ENCODE measurements at places on chromosomes 1 and 21. TPM values are rescaled to one million over a fixed set of nuclear protein-coding genes. Genes with fewer than 3 reads are reported as not detected.

The MIXL1 gene
- 2.0 TPM for polyA plus RNA-seq

The MCOLN2 gene
- polyA plus RNA-seq, result 0.50 TPM

DNA sequence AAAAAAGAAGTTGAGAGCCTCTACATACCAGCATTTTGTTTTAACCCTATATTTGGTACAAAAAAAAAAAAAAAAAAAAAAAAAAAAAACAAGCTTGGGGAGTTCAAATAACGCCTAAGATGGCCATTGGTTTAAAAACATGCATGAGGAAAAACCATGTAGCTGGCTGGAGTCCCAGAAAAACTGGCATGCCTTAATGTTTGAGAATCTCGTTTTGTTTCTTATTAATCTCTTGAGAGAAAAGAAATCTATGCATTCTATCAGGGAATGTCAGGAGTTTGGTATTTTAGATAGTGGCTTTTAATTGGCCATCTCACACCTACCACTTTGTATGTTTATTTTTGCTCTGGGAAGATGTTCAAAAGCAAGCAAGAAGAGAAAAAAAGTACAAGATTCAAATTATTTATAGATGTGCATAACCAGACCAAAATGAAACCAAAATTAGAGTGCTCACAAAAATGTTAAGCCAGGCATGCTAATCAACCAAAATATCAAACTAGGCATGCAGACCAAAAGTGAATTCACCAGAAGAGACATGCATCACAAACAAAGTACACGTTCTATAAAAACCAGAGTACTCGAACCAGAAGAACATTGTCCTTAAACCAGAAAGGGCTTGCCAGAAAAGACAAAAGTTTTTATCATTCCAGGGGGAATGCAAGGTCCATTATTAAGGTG lies 156.6 kb downstream of the AK5 start:
- no peak for DNase-seq

DNA sequence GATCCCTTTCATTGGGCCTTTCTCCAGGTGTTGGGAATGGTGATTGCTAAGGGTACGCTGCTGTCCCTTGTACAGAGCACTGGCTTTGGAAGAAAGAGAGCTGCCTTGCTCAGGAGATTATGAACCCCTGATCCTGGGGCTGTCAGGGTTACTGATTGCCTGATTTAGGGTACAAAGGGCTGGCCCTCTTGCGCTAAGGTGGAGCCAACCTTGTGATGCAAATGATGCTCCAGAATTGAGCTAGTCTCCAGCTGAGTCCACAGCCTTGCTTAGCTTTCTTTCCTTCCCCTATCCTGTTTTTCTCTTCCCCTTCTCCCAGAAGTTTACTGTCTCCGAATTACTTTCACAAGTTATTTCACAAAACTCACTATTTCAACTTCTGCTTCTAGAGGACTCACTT lies 334.7 kb downstream of the AMY1C start:
- DNase-seq, result no peak

GRCh38 chr21:31222142-31222541 lies 121.9 kb downstream of the TIAM1 start:
- DNase-seq, result no peak

GRCh38 chr1:53140451-53140850 lies 2.0 kb downstream of the SLC1A7 start:
- no peak for DNase-seq

DNA sequence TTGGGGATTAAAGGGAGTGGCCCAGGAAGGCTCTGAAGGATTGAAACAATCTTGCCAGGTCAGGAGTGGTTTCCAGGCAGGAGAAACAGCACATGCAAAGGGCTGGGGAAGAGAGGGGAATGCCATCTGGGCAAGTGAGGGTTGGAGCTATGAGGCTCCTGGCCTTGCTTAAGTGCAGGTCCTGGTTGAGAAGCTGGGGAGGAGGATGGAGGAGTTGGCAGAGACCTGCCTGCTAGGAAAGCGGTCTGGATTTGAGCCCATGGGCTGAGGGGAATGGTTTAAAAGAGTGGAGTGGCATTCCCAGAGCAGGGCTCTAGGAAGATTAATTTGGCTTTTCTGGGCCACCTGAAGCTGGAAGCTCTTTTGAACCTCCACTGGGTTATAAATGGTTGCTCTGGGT lies 9.2 kb downstream of the IGSF21 start:
- no peak for DNase-seq

- no peak for DNase-seq
Measured at GRCh38 chr1:186722711-186723309, 42.6 kb upstream of the PTGS2 start.

All from stomach (tissue), 19 donors.